Aorta (tissue), 5 donors: ENCODE measurements at places on chromosomes 3 and 15. TPM values are rescaled to one million over a fixed set of nuclear protein-coding genes. Genes with fewer than 3 reads are reported as not detected.

Gene CELSR3
- 1.3 TPM for total RNA-seq

GRCh38 chr15:50355980-50356379, 982 bp upstream of the GABPB1 start:
- DNase-seq, result no peak

Gene HCLS1
- 54.1 TPM for total RNA-seq

Gene CCDC39
- total RNA-seq, result not detected

DNA sequence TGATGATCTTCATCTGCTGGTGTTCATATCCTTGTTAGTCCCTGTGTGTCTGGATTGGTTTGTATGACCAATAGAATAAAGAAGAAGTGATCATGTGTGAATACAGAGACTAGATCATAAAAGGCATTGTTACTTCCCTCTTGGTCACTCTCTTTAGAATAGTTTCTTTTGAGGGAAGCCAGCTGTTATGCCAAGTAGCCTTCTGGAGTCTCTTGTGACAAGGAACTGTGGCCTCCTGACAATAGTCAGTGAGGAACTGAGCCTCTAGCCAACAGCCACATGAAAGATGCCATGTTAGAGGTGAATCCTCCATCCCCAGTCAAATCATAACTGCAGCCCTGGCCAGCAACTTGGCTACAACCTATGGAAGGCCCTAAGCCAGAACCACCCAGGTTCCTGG, 63.0 kb upstream of the SMAD3 start:
- no peak for DNase-seq

Gene FAM107A
- 10.2 TPM for total RNA-seq

DNA sequence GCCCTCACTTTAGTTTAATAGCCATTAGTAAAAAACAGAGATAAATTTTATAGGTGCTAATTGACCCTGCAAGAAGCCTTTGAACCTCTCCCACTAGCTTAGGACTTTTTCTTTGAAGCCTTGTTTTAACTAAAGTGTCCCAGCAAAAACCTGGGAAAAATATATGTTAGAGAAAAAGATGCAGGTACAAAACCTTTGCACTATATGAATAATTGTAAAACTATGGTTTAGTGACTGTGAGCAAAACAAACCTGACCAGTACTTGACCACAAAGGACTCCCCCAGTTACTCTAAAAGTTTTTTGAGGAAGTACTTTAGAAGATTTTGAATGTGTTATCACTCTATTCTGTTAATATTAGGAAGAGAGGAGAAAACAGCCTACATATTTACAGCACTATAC, 123.3 kb upstream of the TP63 start:
- DNase-seq, result no peak
